H7 (cell line): ENCODE measurements at places on chromosomes 7 and 10.

- DNase-seq, result no peak
Measured at GRCh38 chr10:79203014-79203644, 134.4 kb downstream of the ZMIZ1 start.

DNA sequence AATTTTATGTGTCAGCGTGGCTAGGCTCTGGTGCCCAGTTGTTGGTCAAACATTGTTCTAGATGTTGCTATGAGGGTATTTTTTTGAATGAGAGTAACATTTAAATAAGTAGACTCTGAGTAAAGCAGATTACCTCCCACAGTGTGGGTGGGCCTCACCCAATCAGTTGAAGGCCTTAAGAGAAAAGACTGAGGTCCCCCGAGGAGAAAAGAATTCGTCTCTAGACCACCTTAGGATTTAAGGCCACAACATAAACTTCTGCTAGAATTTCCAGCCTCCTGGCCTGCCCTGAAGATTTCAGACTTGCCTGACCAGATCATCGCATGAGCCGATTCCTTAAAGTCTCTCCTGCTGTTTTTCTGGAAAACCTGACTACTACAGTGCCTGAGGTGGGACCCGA, 45.1 kb upstream of the SRGN start:
- DNase-seq, result no peak

GRCh38 chr10:112269266-112269665, 13.9 kb upstream of the TECTB start:
- no peak for DNase-seq

- peak; percentile 55 for DNase-seq
Measured at GRCh38 chr10:128695931-128696330, 569.7 kb upstream of the MKI67 start.

- DNase-seq, result no peak
Measured at GRCh38 chr10:74760086-74760979, 66.1 kb upstream of the KAT6B start.

DNA sequence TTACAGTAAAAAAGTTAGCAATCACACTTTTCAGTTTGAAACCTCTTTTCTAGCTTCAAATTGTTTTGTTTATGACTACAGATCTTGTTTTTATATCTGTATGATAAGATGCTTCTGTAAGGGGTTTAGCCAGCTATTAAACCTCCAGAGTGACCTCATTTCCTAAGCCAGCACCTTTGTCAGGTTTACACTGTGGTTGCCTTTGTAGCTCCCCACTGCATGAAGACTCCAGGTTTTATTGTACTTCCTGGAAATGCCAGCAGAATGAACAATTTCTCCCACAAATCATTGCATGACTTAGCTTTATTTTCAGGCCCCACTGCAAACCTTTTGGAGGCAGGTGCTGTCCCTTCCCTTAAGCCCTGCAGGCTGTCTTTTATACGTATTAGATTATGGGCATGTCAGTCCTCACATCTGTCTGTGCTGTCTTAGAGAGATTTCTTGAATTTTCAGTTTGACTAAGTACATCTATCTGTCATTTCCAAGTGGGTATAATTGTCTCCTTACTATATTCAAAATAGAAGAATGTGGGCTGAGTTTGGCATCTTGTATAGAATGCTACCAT, 8.2 kb upstream of the AGR3 start:
- DNase-seq, result no peak

- DNase-seq, result no peak
Measured at GRCh38 chr7:102244601-102245000, 42.1 kb upstream of the SH2B2 start.

GRCh38 chr10:125086691-125087090, 73.7 kb downstream of the CTBP2 start:
- no peak for DNase-seq

DNA sequence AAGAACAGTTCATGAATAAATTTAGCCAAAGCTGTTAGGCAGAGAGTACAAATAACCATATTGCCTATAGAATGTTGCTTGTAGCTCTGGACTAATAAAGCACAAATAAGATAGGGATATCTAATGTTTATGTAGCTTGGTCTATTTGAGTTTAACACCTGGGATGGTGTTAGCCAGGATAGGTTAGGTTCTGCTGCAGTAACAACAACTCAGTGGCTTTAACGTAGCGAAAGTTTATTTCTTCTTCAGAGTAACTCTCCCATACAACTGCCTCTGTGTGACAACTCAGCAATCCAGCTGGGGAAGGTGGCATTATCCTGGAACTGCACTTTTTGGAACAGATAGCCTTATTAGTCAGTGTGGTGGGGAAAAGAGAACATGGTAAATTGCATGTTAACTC, 52.2 kb upstream of the STEAP4 start:
- DNase-seq, result no peak

- DNase-seq, result no peak
Measured at GRCh38 chr7:111042842-111043241, 48.1 kb upstream of the LRRN3 start.

DNA sequence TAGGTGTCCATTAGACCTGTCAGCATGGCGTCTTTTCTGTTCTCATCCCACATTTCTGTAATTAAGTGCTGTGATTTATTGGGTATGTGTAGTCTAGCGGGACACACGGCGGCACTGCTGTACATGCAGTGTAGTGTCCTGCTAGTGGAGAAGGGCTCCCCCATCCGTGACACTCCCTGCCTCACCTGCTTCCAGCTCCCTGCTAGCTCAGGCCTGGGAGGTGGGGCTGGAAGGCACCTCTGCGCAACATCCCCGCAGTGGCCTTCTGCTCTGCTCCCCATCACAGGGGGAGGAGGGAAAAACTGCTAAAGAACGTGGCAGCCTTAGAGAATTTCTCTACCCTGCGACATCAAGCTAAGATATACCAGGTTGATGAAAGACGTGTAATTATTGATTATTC, 19.5 kb downstream of the SEPHS1 start:
- no peak for DNase-seq

GRCh38 chr7:818031-818699, 14.1 kb upstream of the SUN1 start:
- peak; percentile 43 for DNase-seq

GRCh38 chr10:103679096-103679790, 176.1 kb downstream of the SH3PXD2A start:
- DNase-seq, result peak; percentile 69

DNA sequence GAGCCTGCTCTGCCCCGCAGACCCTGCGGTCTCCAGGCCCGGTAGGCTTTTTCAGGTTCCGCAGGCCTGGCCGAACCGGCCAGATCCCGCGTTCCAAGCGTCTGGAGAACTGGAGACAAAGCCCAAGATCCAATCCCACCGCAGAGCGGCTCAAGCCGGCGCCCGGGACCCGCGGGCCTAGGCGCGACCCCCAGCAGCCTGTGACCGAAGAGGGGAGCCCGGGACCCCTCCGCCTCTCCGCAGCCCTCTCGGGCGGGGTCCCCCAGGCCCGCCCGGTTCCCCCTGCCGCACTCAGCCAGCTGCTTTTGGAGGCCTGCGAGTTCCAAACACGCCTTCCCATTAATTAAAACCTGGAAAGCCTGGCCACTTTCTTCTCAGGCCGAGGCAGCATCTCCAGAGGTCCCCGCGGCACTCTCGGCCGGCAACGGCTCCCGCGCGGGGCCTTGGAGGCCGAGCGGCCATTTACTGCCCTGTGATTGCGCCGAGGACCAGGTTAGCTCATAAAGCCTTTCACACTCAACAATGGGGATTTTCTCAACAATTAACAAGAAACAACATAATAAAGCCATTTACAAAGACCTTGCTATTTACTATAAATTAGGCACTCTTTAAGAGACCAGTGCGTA, 16.7 kb downstream of the SKIDA1 start:
- peak; percentile 78 for DNase-seq

DNA sequence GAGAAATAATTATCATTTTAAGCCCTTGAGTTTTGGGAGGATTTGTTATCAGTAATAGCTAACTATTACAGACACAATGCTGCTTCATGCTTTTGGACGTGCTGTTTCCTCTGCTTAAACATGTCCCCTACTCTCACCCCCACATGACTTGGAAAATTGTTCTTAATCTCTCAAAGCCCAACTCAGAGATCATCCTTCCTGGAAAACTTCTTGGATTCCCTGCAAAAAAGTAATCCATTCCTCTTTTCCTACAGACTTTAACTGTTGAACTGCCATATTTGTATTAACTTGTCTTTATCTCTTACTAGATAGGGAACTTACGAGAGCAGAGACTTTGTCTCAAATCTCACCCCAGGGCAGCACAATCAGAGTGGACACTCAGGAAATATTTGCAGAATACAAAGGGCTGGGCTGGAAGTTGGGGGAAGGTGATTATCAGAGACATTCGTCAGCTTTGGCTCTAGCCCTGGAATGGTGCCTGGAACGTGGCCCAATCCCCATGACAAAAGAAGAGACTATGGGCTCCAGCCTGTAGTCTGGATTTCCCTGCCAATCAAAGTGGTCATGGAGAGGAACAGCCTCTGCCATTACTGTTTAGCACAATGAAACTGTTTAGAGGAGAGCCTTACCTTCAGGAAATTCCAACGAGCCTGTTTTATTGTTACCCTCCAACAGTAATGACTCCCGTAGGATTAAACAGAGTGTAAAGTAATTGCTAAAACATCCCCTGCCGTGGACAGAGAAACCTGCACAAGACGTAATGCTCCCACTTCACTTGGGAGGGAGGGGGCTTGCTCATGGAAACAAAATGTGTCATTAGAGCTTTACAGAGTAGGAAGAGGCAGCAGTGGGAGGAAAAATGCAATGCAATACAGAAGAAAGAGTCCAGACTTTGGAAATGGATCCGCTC, 140.4 kb upstream of the AUTS2 start:
- DNase-seq, result peak; percentile 35

DNA sequence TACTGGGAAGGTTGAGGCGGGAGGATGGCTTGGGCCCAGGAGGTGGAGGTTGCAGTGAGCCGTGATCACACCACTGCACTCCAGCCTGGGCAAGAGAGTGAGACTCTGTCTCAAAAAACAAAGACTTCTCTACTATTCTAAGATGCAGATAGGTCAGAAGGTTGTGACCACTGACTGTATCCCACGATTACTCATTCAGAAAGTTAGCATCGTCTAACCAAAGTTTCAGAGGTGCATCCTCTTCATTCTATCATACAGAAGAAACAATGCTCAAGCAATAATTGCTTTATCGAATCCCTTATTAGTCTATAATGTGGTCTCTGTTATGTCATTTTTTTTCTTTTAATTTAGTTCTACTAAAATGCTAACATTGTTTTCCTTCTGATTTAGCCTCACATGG, 348.7 kb upstream of the LRGUK start:
- DNase-seq, result no peak

DNA sequence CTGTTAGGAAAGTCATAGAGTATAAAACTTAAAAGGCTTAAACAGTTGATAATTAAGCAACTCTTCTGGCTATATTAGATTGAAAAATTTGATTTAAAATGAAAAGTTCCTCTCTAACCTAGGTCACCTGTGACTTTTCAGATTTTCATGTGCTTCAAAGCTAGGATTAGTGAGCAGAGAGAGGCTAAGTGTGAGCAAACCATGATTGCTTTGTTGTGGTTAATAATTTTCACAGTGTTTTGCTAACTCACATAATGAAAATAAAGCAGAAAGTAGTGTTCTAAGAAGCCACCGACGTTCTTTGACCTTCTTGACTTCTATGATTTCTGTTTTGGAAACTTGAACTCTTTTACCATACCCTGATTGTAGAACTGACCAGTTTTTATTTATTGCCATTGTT, 75.5 kb upstream of the OIT3 start:
- DNase-seq, result no peak

GRCh38 chr10:46528171-46528671, 28.2 kb downstream of the GPRIN2 start:
- DNase-seq, result no peak

- no peak for DNase-seq
Measured at GRCh38 chr10:133316266-133316665, 7.6 kb downstream of the ZNF511 start.

DNA sequence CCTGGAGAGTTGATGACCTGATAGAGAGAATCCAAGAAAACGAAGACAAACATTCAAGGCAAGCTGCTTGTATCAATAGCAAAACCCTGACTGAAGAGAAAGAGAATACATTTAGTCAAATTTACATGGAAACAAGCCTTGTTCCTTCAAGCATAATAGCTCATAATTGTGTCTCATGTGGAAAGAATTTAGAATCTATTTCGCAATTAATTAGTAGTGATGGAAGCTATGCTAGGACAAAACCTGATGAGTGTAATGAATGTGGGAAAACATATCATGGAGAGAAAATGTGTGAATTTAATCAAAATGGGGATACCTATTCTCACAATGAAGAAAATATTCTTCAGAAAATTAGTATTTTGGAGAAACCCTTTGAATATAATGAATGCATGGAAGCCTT, 18.0 kb downstream of the RBAK start:
- DNase-seq, result no peak

- DNase-seq, result no peak
Measured at GRCh38 chr7:130494431-130494858, 2.6 kb downstream of the MEST start.

- peak; percentile 22 for DNase-seq
Measured at GRCh38 chr10:7872041-7872442, 53.7 kb downstream of the TAF3 start.

DNA sequence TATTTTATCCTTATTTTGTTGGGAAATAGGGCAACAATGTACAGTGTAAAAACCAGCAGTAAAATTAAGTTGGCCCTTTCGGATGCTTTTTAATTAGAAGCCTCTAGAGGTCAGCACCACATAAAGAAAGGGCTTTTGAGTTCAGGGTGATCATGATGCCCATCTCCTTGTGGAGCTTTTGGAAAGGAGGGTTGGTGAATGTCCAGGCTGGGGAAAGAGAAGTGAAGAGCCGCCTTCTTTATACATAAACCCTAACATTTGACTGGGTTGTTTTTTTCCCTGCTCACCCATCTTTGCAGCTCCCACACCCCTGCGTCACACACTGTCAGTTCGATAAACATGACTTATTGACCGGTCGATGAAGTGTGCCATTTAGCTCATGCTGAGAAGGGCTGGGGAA, 29.8 kb downstream of the MTURN start:
- DNase-seq, result peak; percentile 65

DNA sequence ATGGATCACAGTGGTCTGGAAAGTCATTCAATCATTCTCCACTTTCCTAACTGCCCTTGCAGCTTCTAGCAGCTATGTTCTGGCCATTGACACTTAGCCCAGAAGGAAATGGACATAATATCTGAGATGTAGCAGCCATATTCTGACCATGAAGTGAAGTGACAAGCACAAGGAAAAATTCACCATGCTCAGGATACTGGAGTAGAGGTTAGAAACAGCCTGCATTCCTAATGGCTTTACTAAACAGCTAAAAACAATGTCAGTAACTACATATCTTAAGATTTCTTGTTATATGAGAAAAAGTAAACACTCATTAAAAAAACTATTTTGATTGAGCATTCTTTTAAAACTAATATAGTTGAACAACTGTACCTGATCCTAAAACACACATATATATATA, 443.8 kb downstream of the MAGI2 start:
- DNase-seq, result no peak

DNA sequence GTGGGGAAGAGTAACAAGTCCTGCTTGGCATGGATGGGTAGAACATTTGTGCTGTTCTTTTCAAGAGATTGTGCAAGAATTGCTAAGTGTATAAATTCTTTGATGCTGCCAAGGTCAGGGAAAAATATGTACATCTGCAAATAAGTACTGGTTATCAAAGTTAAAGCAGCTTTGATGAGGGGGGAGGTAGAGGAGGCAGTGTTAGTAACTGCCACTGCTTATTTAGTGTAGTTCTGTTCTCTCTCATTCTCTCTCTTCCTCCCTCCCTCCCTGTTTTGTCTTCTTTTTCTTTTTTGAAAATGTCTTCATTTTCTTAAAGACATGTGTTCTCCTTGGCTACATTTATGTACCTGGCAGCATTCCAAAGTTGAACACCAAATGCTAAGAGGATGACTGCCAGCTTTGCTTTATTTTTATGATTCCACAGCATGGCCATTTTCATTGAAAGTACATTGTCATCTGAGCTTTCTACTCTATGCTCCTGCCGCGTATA, 18.6 kb downstream of the CACNB2 start:
- DNase-seq, result no peak

- no peak for DNase-seq
Measured at GRCh38 chr7:79401254-79401653, 52.2 kb downstream of the MAGI2 start.
